ENCODE measurements at places on chromosomes 7 and 10.

GRCh38 chr10:97648562-97649404, 8.3 kb downstream of the PI4K2A start:
- DNase-seq: peak; percentile 71

GRCh38 chr10:88896372-88896993, 16.4 kb downstream of the STAMBPL1 start:
- DNase-seq: no peak

DNA sequence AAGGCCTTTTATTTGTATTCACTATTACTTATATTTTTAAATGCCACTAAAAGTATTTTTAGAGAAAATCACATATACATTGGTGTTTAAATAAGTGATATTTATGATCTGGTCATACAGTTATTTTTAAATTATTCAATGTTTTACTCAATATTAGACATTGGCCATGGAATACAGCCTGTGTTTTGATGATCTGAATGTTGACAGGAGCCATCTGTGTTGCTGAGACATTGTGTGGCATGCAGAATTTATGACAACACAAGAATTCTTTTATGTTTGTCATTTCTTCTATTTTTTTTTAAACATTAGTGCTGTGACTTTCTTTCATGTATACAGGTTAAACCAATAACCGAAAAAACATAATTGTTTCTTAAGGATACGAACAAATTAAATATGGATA, 156.2 kb downstream of the CCSER2 start:
- DNase-seq: no peak

- no peak for DNase-seq
Observed at GRCh38 chr10:44939691-44940401, 19.8 kb upstream of the RASSF4 start.

DNA sequence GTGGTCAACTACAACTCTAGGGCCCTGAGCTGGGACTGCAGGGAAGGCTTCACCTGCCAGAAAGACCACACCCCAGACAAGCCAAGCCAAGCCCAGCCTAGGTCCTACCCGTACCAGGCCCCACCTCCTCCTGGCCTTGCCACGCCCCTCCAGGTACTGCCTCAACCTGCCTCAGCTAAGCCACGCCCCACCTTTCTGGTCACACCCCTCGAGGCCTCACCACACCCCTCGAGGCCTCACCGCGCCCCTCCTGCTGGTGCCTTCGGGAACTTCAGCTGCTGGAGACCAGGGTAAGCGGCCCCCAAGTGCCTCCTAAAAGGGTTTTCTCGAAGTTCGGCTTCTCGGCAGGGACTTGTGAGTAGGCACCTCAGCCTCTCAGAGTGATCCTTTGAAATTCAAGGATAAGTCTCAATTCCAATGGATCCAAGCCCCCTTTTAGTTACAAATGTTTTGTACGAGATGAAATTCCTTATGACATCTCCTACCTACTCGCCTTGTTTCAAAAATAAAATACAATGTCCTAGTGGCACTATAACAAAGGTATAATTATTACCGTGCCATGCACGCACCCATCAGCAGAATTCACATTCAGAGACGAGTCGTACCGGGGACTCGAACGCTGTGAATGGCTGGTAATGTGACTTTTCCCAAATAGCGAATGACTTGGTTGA, 171.2 kb downstream of the ARHGAP21 start:
- DNase-seq: no peak

GRCh38 chr10:34544400-34544799, 270.7 kb downstream of the PARD3 start:
- no peak for DNase-seq

DNA sequence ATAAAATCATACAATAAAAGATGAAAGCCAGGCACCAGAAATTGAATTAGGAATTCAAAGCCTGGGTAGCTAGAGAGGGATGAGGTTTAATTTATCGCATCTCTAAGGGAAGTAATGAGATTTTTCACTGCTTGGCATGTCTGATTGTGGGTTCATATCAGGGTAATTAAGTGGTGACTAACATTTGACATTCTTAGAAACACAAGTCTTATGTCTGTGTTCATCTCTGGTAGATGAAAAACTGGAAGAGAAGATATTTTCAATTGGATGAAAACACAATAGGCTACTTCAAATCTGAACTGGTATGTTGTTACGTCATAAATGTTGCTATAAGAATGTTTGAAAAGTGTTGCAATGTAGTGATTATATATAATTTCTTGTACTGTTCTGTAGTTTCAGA, 36.8 kb upstream of the ARMS2 start:
- DNase-seq: no peak

DNA sequence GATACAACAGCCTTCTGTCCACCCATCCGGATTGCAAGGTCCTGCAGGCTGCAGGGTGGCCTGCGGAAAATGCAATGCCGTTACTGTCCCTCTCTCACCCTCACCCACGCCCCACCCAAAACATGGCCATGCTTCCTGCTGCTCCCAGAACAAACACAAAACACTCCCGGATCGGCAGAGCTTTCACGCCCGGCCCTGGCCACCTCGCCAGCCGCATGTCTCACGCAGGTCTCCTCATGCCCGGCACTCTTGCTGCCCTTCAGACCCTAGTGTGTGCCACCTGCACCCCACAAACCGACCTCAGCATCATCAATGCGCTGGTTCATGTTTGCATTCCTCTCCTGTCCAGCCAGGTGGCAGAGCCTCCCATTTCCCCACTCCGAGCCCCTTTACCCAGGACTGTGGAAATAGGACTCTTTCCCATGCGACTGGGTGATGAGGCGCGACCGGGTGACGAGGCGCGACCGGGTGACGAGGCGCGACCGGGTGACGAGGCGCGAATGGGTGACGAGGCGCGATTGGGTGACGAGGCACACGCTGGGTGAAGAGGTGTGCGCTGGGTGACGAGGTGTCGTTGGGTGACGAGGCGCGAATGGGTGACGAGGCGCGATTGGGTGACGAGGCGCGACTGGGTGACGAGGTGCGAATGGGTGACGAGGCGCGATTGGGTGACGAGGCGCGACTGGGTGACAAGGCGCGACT, 8.9 kb upstream of the NOM1 start:
- DNase-seq: no peak

DNA sequence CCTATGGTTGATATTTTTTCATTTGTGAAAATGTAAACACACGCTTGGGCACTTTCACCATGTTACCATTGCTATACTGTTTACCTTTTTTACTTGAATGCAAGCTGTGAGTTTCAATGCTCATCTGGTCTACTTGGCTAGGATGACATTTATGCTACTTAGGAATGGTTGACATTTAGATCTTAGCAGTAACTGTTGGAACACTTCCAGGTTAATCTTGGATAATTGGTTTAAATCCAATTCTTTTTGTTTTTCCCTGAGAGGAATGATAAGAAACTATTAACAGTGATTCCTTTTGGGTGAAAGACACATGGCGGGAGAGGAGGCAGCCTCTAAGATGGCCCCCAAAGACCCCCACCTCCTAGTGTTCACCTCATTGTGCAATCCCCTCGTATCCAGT, 51.4 kb upstream of the AMPH start:
- DNase-seq: no peak

- no peak for DNase-seq
Observed at GRCh38 chr10:72104472-72105097, 16.2 kb upstream of the SPOCK2 start.

GRCh38 chr7:151869455-151869854, 7.5 kb downstream of the PRKAG2 start:
- DNase-seq: no peak

- no peak for DNase-seq
Observed at GRCh38 chr7:17236603-17237002, 61.8 kb upstream of the AHR start.

DNA sequence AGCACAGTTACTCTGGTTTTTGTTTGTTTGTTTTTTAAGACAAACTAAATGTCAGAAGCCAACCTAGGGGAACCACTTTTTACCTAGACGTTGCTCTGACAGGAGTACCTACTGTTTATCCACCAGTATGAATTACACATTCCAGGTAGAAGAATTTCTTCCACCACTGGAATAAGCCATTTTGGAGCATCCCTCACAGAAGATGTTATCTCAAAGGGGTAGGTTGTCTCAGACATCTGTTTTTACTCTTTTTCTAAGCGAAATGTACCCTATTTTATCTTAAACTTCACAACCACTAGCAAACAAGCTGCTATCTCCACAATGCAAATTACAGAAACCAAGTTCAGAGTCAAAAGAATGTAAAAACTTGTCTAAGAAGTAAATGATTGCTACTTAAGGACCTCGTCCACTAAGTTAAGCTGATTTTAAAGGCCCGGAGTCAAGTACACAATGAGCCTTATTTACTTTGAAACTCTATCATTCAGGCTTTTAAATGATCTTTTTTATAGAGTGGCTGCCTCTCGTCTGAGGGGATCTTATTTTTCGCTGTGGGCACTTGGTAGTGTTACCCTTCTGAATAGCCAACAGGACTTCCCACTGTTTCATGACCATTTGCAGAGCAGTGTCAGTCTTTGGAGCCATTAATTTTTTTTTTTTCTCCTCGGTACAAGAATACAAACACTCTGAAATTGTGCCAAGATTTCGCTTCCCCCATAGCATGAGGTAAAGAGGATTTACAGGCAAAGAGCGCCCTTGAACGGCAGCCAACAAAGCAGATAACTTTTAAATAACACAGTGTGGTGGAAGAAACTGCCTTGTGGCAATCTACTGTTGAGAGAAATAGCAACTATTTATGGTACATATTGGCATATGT, 15.7 kb upstream of the ARMC3 start:
- DNase-seq: no peak

DNA sequence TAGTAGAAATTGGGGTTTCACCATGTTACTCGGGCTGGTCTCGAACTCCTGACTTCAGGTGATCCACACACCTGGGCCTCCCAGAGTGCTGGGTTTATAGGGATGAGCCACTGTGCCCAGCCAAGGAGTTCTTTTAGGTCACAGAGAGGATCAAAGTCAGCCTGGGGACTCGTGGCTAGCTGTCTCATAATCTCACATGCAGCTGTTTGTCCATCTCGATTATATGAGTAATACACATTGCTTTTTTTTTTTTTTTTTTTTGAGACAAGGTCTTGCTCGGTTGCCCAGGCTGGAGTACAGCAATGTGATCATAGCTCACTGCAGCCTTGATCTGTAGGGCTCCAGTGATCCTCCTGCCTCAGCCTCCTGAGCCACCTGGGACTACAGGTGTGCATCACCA, 2.2 kb downstream of the IFT22 start:
- DNase-seq: no peak

DNA sequence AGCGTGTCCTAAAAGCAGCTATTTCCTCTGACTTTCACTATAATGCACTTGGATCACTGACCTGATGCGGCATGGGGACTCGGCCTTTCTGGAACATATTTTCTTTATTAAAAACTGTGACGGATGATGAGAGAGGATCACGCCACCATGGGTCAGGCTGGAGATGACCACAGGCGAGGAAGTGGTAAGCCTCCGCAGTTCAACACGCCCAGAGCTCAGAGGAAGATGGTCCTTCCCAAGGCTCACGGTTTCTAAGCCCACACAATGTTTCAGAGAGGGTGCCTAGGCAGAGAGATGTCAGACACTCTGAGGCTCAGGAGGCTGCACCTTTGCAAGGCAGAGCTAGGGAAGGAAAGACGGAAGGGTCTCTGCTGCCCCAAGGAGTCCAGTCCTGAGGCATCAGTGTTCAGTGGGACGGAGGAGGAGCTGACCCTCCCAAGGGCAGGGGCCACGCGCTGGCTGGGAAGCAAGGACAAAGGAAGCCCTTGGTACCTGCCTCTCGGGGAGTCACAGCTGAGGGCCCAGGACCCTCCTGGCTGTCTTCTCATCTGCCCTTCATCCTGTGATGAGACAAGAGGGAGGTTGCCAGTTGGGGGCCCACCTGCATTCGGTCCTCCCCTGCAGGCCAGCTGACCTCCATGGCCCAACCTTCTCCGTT, 9.5 kb downstream of the CHST15 start:
- no peak for DNase-seq
